Activated gamma-delta T cell treated with anti-CD3 and anti-CD28 coated beads, Interleukin-2, amount 50 U/mL, for 16 hours (primary cell): ENCODE measurements at places on chromosomes 6 and 20.

GRCh38 chr6:63839485-63839884 lies 203.9 kb downstream of the PHF3 start:
- no peak for DNase-seq

GRCh38 chr6:34573567-34574183 lies 17.5 kb upstream of the SPDEF start:
- no peak for DNase-seq

DNA sequence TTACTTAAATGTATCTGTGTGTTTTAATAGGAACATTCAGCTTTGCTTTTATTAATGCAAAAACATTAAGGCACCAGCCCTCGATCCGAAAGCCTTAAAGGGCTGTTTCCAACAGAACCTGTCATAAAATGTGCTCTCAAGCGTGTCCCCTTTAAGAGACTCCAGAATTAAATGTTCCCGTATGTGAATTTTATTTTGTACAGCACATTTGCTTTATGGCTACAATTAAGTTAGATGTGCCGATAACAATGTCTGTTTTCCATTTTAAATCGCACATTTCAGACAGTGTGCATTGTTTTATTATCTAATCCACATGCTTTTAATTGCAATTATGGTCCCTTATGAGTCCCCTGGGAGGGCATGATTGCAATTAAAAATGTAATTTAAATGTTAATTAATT lies 198.9 kb downstream of the TSHZ2 start:
- no peak for DNase-seq

GRCh38 chr20:58677808-58678207 lies 14.8 kb upstream of the NPEPL1 start:
- DNase-seq: no peak

DNA sequence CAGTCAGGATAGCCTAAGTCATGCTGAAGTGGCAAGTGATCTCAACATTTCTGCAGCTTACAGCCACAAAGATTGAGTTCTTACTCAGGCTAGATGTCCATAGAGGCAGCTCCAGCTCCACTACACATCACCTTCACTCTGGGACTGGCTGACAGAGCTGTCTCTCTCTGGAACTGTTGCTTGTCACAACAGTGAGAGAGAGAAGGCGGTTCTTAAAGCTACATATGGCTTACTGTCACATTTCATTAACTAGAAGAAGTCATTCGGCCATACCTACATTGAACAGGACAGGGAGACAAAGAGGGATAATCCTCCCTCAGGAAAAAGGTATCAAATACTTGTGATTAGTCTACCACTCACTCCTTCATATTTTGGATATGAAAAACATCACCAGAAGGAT lies 914.9 kb upstream of the FLRT3 start:
- DNase-seq: no peak

- no peak for DNase-seq
Measured at GRCh38 chr6:14913931-14914330, 331.9 kb upstream of the JARID2 start.

- no peak for DNase-seq
Measured at GRCh38 chr6:22896696-22897095, 327.3 kb downstream of the HDGFL1 start.

GRCh38 chr6:150967910-150968309 lies 102.4 kb downstream of the MTHFD1L start:
- DNase-seq: no peak

DNA sequence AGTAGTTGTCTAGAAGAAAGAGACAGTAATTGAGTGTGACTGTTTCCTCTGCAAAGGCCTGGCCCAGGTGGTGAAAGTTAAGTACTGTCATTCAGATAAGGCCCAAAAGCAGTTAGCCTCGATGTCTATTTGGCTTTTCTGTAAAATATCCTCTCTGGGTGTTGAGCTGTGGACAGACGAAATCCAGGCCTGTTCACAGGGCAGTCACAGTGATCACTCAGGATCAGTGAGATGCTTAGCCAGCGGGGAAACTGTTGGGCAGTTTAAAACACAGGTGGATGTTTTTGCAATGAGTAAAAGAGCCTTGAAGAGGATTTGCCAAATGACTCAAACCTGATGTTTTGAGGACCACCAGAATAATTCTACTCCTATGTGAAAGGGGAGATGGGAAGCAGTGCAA lies 22.0 kb upstream of the PRDM1 start:
- DNase-seq: no peak

DNA sequence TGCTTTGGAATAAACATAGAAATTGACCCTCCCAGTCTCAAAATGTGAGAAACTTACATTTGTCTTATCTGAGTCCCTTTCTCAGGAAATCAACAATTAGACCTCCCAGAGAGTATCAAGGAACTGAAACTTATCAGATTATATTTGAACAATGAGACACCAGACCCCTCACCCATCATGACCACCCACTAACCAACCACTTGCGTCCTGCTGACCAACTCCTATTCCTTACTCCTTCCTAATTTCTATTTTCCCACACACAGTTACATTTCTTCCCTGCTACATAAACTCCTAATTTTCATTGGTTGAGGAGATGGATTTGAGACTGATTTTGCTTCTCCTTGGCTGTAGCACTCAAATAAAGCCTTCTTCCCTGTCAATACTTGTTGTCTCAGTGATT lies 97.9 kb downstream of the TPBG start:
- DNase-seq: no peak

- DNase-seq: no peak
Measured at GRCh38 chr6:125974214-125974866, 12.0 kb upstream of the TRMT11 start.

GRCh38 chr6:142805042-142805441 lies 139.9 kb downstream of the HIVEP2 start:
- no peak for DNase-seq

DNA sequence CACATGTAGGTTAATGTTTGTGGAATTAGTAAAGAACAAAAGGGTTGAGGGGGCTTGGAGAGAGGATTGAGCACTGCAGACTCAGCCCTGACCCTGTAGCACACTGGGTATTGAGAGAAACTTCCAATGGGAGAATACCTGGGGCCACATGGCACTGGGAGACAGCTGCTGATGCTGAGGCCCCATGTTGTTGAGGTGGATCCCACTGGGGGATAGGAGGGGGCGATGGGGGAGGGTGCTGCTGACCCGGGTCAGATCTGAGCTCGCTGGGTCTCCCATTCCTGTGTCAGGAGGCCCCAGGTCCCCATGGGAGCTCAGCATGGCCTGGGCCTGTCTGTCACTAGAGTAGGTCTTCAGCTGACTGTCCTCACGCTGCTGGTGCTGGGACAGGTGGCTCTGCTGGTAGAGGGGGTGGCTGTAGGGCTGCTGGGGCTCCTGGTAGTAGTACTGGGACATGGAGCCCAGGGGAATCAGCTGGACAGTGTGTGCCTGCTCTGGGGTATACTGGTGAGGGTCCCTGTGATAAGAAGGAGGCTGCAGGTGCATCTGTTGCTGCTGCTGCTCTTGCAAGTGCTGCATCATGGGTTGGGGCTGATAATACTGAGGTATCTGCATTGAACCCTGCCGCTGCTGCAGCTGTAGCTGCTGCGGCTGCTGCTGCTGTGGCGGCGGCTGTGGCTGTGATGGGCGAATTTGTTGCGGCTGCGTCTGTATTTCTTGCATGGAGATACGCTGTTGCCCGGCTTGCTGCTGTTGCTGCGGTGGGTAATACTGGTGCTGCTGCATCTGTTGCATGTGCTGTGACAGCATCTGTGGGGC lies 50.6 kb upstream of the MRPS10 start:
- DNase-seq: no peak

DNA sequence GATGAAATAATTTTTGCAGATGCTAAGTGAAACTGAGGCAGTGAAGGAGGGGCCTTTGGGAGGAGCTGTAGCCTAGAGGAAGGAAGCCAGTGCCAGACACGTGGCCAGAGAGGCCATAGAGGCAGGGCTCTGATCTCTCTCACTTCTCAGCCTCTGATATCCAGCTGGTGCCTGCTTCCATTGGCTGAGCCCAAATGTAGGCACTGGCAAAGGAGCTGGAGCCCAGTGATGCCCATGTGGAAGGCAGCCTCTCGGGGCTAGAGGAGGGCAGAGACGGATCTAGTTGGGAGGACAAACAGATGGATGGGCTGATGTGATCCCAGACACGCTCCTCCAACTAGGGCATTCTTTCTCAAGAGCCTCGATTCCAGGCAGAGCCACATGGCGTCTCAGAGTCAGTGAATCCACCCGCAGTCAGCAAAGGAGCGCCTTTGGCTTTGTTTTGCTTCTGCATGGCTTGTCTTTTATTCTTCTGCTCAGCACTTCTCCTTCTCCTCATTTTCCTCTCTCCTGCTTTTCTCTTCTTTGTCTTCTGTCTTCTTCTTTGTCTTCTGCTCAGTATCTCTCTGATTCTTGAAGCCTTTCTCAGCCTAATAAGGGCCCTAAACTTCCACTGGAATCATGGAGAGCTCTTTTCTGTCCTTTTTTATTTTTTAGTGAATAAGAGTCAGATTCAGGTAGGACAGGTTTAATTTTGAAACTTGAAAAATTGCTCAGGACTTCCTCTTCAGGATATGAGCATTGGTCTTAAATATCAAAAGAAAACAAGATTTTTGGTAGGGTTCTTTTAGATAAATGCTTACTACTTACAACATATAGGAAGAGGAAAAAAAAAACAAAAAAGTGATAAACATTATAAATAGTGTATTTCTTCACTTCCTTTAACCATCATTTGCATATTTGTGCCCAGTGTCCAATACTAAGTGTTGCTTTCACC lies 41.8 kb downstream of the CYP24A1 start:
- DNase-seq: no peak

DNA sequence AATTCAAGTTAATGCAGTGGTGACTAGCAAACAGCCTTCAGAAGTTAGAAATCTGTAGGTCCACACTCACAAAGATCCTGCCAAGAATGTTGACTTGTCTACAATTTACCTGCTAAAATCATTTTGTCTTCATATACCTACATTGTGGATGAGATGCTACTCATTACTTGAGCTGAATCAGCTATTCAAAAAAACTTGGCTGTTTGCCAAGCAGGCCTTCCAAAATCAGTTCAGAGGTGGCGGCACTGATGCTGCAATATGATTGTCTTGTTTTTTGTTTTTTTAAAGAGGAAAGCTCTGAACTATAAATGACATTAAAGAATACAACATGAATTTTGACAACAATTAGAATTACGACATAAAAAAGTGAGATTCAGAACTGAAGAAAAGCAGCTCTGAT lies 354.7 kb upstream of the KHDRBS2 start:
- no peak for DNase-seq
